DND-41 (cell line): ENCODE measurements at places on chromosomes 16 and 17.

DNA sequence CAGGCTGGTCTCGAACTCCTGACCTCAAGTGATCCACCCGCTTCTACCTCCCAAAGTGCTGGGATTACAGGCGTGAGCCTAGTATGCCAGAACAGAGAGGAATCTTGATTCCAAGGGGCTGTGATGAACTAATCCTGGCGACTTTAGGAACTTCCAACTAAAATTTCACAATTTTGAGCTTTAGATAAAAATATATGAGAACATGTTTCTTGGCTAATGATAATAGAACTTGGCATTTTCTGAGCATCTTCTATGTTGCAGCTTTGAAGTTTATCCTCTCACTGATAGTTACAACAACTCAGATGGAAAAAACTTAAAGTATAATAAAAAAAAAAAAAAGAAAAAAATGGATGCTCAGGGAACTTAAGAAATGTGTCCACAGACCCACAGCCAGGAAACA, 69.8 kb upstream of the WSCD1 start:
- DNase-seq = no peak

DNA sequence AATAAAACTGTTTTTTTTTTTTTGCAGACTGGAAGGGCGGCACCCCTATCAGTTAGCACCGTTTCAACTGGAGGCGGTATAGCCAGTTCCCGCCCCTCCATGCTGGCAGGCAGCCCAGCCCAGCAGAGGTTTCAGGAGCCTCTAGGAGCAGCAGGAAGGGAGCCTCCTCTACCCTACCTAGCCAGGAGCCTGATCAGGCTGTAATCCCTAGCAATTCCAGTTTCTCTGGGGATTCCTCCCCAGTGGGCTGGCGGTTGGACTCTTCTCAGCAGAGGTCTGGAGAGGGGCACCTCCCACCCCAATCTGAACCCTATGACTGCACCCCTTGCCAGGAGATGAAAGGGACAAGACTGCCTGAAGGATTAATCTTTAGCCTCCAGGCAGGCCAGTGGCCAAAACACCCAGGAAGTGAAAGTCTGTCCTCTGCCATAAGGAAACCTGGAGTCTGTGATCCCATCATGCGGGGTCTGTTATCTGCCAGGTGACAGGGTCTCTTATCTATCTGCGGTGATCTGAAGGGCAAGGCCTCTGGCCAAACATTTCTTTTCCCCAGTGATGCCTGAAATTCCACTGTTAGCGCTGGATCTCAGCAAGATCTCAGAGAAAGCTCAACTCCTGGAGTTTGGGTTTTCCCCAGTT, 4.9 kb upstream of the CDH1 start:
- DNase-seq = peak; percentile 10

DNA sequence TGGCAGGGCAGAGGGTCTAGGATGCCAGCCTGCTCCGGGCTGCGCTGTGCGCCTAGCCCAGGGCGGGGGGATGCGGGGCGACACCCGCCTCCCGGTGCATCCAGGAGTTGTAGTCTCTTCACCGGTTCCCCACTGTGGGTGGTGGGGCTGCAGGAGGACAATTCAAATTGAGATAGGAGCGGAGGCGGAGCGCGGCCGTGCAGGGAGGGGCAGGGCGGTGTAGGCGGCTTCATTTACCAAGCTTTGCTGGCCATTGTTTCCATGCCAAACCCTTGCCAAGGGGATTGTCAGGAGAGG, 2047.4 kb downstream of the TP53TG3F start:
- no peak for DNase-seq

DNA sequence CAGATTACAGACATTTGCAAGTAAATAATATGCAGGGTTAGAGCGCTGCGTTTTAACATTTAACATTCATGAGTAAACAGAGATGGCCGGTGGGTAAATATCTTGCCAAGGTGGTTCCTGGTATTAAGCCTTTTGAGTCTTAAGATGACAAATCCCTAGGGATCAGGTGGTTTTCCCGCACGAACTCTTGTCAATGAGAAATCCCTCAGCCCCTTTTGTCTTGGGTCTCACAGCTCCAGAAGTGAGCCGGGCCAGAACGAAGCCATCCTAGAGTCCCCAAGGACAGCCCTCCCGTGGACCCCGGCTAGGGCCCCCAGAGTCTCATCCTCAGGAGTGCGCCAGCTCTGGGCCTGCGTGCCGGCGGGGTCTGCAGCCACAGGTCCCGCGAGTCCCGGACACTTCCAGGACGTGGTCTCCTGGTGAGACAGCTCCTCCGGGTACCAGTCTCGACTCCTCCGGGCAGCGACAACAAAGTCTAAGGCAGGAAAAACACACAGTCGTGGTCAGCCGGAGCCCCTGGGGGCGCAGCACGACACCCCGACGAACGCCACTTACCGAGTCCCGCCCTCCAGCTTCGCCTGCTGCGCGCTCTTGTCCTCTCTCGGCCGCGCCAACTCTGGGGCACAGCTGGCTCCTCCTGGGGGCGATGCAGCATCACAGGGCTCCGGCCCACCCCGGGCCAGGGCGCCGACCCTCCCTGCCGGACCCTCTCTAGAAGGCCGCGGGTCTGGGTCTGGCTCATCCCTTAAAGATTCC, 13.3 kb downstream of the MIS12 start:
- DNase-seq = no peak
